Activated naive CD8-positive, alpha-beta T cell treated with anti-CD3 and anti-CD28 coated beads for 36 hours (primary cell): ENCODE measurements at places on chromosomes 3 and 15. TPM values are rescaled to one million over a fixed set of nuclear protein-coding genes. Genes with fewer than 3 reads are reported as not detected.
A peak's percentile ranks its signal among the peaks of the same experiment; 100 is the strongest.

GRCh38 chr3:147554332-147554731 is 145.2 kb downstream of the ZIC1 start:
- no peaks in the 10 kb centered on the region for H3K36me3 ChIP-seq
- no peak overlapping the region for H3K4me3 ChIP-seq
- H3K4me1 ChIP-seq: no peaks in the 10 kb centered on the region
- H3K27ac ChIP-seq: no peak overlapping the region
- no peaks in the 10 kb centered on the region for H3K27me3 ChIP-seq
- DNase-seq: no peak

- H3K4me3 ChIP-seq: no peak overlapping the region
- no peak overlapping the region for H3K27ac ChIP-seq
- DNase-seq: no peak
- peaks cover 24% of the 10 kb centered on the region for H3K4me1 ChIP-seq
- H3K27me3 ChIP-seq: peaks cover 13% of the 10 kb centered on the region
Observed at GRCh38 chr3:72636969-72637597, 211.2 kb downstream of the SHQ1 start.

- DNase-seq: no peak
- no peak overlapping the region for H3K27ac ChIP-seq
- no peaks in the 10 kb centered on the region for H3K36me3 ChIP-seq
- peaks cover 8% of the 10 kb centered on the region for H3K27me3 ChIP-seq
- no peak overlapping the region for H3K4me3 ChIP-seq
Observed at GRCh38 chr3:53612508-53612907, 118.1 kb downstream of the CACNA1D start.

GRCh38 chr15:39668457-39668856 is 87.6 kb downstream of the THBS1 start:
- DNase-seq: no peak
- no peaks in the 10 kb centered on the region for H3K27me3 ChIP-seq
- no peak overlapping the region for H3K27ac ChIP-seq
- H3K4me1 ChIP-seq: no peaks in the 10 kb centered on the region
- H3K4me3 ChIP-seq: no peak overlapping the region

GRCh38 chr3:127670761-127671522 is 1.8 kb upstream of the ABTB1 start:
- H3K4me1 ChIP-seq: peaks cover 17% of the 10 kb centered on the region
- H3K4me3 ChIP-seq: peak overlapping the region; percentile 90
- H3K27ac ChIP-seq: no peak overlapping the region
- H3K27me3 ChIP-seq: no peaks in the 10 kb centered on the region
- no peak for DNase-seq
- H3K36me3 ChIP-seq: no peaks in the 10 kb centered on the region

GRCh38 chr3:186932281-186933181 is 2.2 kb downstream of the ST6GAL1 start:
- DNase-seq: peak; percentile 12
- H3K4me1 ChIP-seq: peaks cover 30% of the 10 kb centered on the region
- peak overlapping the region; percentile 95 for H3K4me3 ChIP-seq
- H3K27ac ChIP-seq: peak overlapping the region; percentile 90
- no peaks in the 10 kb centered on the region for H3K27me3 ChIP-seq

DNA sequence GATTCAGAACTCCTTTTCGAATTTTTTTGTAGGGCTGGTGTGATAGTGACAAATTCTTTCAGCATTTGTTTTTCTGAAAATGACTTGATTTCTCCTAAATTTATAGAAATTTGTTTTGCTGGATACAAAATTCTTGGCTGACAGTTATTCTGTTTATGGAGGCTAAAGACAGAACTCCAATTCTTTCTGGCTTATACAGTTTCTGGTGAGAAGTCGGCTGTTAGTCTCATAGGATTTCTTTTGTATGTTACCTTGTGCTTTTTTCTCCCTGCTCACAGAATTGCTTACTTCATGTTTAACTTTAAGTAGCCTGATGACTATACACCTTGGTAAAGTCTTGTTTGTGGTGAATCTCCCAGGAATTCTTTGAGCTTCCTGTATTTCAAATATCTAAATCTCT is 1264.6 kb downstream of the NSUN3 start:
- no peaks in the 10 kb centered on the region for H3K4me1 ChIP-seq
- no peak for DNase-seq
- H3K36me3 ChIP-seq: no peaks in the 10 kb centered on the region
- no peak overlapping the region for H3K4me3 ChIP-seq
- no peak overlapping the region for H3K27ac ChIP-seq
- H3K27me3 ChIP-seq: no peaks in the 10 kb centered on the region

GRCh38 chr3:149235599-149236424 is 14.2 kb upstream of the CP start:
- no peak for DNase-seq
- no peaks in the 10 kb centered on the region for H3K4me1 ChIP-seq
- peaks cover 13% of the 10 kb centered on the region for H3K27me3 ChIP-seq
- H3K36me3 ChIP-seq: no peaks in the 10 kb centered on the region
- H3K27ac ChIP-seq: no peak overlapping the region

DNA sequence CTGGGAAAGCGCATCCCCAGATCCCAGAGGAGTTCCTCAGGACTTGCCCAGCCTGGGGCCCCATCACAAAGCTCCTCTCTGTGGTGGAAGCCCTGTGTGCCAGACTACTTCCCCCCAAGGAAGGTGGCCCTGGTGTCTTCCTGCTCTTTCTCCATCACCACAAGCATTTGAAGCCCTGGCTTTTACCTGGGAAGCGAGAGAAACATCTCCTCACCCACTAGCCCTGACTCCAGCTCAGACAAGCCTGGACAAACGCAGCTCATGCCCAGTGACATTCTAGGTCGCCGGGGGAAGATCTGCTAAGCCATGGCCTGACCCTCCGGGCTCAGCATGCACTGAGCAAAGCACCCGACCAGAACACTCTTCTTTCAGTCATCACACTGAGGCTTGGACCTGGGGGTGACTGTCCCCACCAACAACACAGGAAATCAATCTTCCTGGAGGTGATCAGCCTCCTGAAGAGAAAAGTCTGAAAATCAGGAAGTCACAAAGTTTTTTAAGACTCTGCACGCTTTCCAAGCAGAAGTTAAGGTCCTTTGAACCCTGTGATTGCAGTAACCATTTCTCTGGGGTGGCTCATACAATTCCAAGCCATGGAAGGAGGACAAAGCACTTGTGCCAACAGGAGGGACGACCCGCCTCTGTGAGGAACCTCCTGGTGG is 40.8 kb downstream of the KLHL25 start:
- H3K27me3 ChIP-seq: no peaks in the 10 kb centered on the region
- no peak overlapping the region for H3K27ac ChIP-seq
- DNase-seq: no peak
- peaks cover 22% of the 10 kb centered on the region for H3K4me1 ChIP-seq
- H3K4me3 ChIP-seq: no peak overlapping the region

- no peaks in the 10 kb centered on the region for H3K4me1 ChIP-seq
- no peak for DNase-seq
- H3K27me3 ChIP-seq: no peaks in the 10 kb centered on the region
- no peak overlapping the region for H3K27ac ChIP-seq
Observed at GRCh38 chr15:68992696-68993095, 21.8 kb upstream of the NOX5 start.

- H3K4me1 ChIP-seq: peaks cover 82% of the 10 kb centered on the region
- peak overlapping the region; percentile 47 for H3K27ac ChIP-seq
- no peak overlapping the region for H3K4me3 ChIP-seq
Observed at GRCh38 chr15:98718426-98719136, 70.2 kb downstream of the IGF1R start.

DNA sequence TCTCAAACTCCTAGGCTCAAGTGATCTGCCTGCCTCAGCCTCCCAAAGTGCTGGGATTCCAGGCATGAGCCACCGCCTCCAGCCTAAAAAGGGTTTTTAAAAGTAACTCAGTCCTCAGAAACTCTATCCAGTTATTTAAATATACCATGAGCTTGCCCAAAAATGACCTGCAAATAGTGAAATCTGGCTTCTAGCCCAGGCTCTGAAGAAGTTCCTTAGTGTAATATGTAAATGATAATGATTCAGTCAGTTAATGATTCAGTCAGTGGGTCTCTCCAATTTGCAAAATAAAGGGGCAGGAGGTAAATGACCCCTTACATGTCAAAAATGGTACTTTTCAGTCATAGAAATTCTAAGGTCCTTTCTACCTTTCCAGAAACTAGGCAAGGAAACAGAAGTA is 28.8 kb downstream of the LRRC2 start:
- peaks cover 52% of the 10 kb centered on the region for H3K4me1 ChIP-seq

GRCh38 chr15:81372575-81372974 is 1.4 kb downstream of the TMC3 start:
- no peaks in the 10 kb centered on the region for H3K4me1 ChIP-seq
- H3K36me3 ChIP-seq: no peaks in the 10 kb centered on the region
- H3K27ac ChIP-seq: no peak overlapping the region
- no peaks in the 10 kb centered on the region for H3K27me3 ChIP-seq

GRCh38 chr15:91316126-91316525 is 216.1 kb downstream of the SV2B start:
- H3K4me3 ChIP-seq: no peak overlapping the region
- no peaks in the 10 kb centered on the region for H3K36me3 ChIP-seq
- H3K27me3 ChIP-seq: no peaks in the 10 kb centered on the region
- H3K27ac ChIP-seq: no peak overlapping the region
- peaks cover 37% of the 10 kb centered on the region for H3K4me1 ChIP-seq

GRCh38 chr15:67130166-67130565 is 64.8 kb downstream of the SMAD3 start:
- H3K27me3 ChIP-seq: no peaks in the 10 kb centered on the region
- no peak for DNase-seq
- peaks cover 52% of the 10 kb centered on the region for H3K4me1 ChIP-seq
- peaks cover 5% of the 10 kb centered on the region for H3K36me3 ChIP-seq
- H3K27ac ChIP-seq: no peak overlapping the region

DNA sequence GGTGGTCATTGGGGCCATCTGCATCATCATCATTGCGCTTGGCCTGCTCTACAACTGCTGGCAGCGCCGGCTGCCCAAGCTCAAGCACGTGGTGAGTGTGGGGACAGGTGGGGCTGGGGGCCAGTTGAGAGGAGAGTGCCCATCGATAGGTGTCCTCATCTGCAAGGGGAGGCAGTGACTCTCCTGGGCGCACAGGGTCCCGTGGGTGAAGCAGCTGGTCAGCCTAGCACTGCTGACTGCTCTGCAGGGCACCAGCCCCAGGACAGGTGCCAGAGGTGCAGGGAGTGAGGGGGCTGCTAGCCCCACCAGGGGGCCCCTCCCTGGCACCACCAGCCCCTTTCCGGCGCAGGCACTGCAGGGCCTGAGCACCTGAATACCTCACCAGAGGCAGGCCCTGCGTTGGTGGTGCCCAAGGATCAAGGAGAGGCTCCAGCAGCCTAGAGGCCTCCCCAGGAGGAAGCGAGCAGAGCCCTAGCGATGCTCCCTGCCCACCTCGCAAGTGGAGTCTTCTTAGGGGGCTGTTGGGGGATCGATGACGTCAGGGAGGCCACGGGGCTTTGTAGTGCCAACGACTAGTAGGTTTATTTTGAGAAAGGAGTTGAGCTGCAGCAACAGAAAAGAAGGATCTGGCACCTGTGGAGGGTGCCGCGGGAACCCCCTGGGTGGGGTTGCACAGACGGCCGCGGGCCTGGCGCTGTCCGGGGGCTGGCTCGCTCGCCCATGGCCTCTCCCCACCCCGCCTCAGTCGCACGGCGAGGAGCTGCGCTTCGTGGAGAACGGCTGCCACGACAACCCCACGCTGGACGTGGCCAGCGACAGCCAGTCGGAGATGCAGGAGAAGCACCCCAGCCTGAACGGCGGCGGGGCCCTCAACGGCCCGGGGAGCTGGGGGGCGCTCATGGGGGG is 976 bp upstream of the ABTB1 start:
- H3K4me3 ChIP-seq: peak overlapping the region; percentile 90
- H3K4me1 ChIP-seq: peaks cover 19% of the 10 kb centered on the region
- peak; percentile 40 for DNase-seq
- peak overlapping the region; percentile 96 for H3K27ac ChIP-seq

DNA sequence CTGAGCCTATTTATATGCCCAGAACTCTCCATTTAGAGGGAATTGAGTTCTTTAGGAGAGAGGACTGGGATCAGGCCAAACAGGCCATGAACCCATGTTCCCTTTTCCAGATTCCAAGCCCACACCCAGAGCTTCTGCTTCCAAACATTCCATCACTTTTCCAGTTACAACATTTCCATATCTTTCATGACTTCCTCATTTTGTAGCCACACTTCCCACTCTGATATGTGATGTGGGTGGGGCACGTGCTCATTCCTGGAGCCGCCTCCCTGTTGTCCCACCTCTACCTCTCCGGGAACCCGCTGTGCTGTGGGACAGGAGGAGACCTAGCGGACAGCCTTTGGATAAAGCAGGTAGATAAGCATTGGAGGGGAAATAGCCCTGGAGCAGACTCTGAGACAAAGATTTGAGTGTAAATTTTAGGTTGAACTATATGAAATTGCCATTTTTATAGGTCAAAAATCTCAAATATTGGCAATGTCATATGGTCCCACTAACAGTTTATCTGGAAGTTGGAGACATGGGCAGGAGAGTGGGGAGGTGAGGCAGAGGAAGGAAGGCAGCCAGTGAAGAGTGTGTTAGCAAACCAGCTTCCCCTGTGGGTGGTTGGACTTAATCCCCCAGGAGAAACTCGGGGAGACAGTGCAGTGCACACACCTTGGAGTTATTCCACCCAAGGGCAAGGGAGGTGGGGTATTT is 31.8 kb downstream of the CYP8B1 start:
- no peak for DNase-seq
- no peak overlapping the region for H3K4me3 ChIP-seq
- peaks cover 22% of the 10 kb centered on the region for H3K4me1 ChIP-seq
- H3K27me3 ChIP-seq: peaks cover 3% of the 10 kb centered on the region
- no peak overlapping the region for H3K27ac ChIP-seq
- peaks cover 3% of the 10 kb centered on the region for H3K36me3 ChIP-seq

Gene FSIP1
- total RNA-seq: 0.62 TPM

Gene ADAMTS9
- total RNA-seq: not detected

Gene TTLL13
- total RNA-seq: 0.54 TPM

Gene TPRA1
- 29.4 TPM for total RNA-seq

Gene SLC2A2
- not detected for total RNA-seq

Gene SI
- not detected for total RNA-seq

Gene C3orf70
- total RNA-seq: 0.06 TPM
